AG04449 (cell line): ENCODE measurements at places on chromosomes 7 and 10.

DNA sequence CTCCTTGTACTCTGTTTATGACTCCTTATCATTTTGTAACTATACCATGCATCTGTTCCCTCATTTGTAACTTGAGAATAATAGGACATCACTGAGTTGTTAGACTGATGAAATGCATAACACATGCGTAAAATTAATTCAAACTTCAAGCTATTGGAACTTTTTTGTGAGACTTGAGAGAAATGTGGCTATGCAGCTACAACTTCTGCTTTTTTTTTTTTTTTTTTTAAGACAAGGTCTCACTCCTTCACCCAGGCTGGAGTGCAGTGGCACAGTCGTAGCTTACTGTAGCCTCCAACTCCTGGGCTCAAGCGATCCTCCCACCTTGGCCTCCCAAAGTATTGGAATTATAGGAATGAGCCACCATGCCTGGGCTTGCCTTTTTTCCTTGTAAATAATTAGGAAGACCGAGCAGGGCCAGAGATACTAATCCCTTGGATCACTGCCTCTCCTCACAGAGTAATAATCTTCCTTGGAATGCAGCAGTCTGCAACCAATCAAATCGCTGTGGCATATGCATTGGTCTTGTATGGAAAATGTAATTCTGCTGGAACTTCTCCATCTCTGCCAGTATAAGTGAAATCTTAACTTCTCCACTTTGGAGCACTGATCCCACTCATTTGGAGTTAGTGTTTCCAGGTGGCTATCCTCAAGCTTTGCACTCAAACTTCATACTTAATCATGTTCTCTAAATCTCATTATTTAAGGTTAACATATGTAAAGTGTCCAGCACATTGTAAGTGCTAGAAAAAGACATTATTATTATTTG is 2.0 kb upstream of the PANK1 start:
- no peak for DNase-seq

DNA sequence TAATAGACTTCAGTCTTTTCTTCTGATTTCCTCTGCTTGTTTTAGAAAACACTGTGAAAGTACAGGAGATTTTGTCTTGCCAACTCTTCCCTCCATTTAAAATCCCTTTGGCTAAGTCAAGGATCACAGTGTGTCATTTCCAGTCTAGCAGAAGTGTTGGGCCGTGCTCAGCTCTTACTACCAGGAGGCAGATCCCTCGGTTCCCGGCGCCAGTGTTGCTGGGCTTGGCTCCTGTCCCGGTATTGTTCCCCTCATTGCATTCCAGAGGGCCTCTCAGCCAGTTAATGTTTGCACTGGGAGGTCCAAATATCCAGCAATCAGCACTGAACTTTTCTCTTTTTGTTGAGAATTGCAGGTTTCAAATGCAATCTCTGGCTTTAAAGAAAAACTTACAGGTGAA is 612.1 kb upstream of the MGMT start:
- DNase-seq: no peak

DNA sequence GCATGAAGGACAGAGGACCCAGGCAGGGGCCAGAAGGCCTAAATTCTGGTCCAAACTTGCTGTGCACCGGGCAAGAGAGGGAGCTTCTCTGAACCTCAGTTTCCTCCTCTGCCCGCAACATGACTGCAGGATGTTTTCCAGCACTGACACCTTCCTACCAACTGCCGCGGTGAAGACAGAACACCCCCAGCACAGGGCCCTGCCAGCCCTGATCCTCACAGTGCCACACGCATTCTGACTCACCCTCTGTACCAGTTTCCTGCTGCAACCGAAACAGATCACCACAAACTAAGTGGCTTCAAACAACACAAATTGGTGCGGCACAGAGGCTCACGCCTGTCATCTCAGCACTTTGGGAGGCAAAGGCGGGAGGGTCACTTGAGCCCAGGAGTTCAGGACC is 18.1 kb downstream of the MAD1L1 start:
- DNase-seq: no peak

GRCh38 chr10:44280226-44281014 is 104.5 kb downstream of the CXCL12 start:
- DNase-seq: no peak

DNA sequence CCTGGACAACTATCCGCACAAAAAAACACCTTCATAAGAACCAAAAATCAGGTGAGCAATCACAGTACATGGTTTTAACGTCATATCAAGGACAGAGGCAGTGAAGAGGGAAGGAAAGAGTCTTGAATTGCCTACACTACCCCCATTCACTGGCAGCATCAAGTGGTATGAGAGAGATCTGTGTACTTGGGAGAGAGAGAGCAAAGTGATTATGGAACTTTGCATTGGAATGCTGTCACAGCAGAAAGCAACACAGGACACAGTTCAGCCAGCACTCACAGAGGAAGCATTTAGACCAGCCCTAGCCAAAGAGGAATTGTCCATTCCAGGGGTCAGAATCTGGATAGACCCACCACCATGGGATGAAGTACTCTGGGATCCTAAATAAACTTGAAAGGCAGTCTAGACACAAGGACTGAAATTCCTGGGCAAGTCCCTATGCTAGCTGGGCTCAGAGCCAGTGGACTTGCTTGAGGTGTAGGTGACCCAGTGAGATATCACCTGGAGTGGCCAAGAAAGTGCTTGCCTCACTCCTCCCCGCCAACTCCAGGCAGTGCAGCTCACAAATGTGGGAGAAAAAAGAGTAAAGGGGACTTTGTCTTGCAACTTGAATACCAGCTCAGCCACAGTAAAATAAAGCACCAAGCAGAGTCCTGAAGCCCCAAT is 30.5 kb upstream of the SFTPD start:
- no peak for DNase-seq

DNA sequence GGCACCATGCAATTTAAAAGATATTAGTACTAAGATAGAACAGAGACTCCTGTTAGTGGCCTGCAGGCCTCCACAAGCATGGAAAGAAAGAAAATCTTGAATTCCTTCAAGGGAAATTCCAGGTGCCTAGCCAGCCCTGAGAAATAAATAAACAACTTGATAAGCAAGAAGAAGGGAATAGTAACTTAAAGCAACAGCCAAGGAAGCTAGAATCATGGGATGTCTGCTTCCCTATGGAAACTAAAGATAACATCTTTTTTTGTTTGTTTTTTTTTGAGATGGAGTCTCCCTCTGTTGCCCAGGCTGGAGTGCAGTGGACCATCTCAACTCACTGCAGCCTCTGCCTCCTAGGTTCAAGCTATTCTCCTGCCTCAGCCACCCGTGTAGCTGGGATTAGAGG is 128.6 kb downstream of the SKIDA1 start:
- DNase-seq: no peak
